Cortex of kidney (tissue), 1 donor: ENCODE measurements at places on chromosomes 16 and 17.

DNA sequence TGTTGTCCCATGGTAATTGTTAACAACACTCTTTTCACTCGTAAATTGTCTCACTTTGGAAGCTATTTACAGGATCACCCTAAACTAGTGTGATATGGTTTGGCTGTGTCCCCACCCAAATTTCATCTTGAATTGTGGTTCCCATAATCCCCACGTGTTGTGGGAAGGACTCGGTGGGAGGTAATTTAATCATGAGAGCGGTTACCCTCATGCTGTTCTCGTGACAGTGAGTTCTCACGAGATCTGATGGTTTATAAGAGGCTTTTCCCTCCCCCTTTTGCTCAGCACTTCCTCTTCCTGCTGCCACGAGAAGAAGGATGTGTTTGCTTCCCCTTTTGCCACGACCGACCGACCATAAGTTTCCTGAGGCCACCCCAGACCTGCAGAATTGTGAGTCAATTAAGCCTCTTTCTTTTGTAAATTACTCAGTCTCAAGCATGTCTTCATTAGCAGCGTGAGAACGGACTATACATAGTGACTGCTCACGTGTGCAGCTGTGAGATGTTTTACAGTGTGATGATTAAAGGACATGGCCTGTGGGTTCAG lies 34.4 kb downstream of the DNAH3 start:
- DNase-seq: no peak

DNA sequence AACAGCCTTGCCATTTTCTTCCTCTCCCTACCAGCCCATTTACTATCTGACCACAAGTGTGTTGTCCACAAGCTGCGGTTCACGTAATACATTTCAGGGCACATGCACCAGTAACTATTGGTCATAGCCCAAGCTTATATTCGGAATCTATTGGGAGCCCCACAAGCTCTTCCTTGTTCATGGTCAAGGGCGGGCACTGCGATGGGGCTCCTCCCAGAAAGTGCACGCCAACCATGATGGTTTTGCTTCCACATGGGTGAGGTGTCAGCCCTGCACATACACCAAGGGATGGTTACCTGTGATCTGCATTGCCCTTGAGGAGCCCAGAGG lies 12.1 kb downstream of the THRA start:
- no peak for DNase-seq

DNA sequence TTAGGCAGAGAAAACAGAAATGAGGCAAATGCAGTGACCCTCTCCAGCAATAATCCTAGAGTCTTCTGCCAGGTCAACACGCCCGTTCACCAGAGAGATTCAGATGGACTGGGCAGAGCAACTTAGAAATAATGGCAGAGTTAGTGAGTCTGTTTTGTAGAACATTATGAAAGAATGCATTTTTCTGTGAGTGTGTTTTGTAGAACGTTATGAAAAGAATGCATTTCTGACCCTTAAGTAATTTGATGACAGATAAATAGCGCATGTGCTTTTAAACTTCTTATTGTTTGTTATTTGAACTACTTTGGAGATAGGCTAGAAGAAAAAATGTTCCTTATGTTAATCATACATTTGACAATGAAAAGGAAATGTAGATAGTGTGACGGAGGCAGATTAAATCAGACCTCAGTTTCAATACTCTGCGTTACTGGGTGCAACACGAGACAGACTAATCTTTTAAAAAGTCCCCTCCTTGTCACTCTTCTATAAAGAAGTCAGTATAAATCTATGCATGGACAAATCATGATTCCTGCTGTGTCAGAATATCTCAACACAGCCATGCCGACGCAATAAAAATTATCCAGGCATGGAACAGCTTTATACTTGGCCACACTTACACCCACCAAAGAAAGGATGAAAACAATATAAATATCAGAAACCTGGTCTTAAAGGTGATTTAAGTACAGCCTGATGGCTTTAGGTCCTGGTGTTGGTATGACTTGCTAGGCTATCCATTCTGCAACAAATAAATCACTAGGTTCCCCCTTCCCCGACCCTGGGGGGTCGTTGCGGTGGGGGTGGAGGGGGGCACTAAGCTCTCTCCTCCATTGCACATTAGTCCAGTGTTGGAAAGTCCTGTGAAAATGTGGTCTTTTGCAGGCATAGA lies 47.8 kb downstream of the MARCHF10 start:
- no peak for DNase-seq

GRCh38 chr16:65876056-65876408 lies 490.5 kb upstream of the CDH5 start:
- DNase-seq: no peak

GRCh38 chr17:74770498-74771318 lies 5.4 kb downstream of the NAT9 start:
- DNase-seq: no peak

DNA sequence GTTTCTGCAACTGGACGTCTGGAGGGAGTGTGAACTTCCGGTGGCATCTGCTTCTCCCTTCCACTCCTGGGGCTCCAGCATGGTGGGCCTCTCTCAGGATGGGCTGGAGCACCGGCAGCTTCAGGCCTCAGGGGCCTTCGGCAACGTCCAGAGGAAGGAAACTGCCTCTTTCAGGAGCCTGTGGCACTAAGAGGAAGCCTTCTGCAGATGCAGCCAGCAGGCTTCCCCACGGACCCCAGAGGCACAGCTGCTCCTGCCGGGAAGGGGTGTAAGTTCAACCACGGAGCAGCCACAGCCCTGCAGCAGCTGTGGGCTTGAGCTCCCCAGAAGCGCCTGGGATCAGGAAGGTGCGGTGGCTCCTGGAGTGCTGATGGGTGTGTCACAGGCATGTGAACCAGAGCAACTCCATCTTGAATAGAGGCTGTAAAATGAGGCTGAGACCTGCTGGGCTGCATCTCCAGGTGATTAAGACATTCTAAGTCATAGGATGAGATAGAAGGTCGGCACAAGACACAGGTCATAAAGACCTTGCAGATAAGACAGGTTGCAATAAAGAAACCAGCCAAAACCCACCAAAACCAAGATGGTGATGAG lies 50.8 kb upstream of the KLHDC4 start:
- no peak for DNase-seq

- DNase-seq: no peak
Observed at GRCh38 chr17:54996441-54996840, 27.9 kb downstream of the STXBP4 start.
